Renal cortical epithelial cell (primary cell): ENCODE measurements at places on chromosomes 1 and 21. TPM values are rescaled to one million over a fixed set of nuclear protein-coding genes. Genes with fewer than 3 reads are reported as not detected.

- peak; percentile 98 for DNase-seq
Measured at GRCh38 chr1:211639475-211640300, 35.7 kb downstream of the NEK2 start.

DNA sequence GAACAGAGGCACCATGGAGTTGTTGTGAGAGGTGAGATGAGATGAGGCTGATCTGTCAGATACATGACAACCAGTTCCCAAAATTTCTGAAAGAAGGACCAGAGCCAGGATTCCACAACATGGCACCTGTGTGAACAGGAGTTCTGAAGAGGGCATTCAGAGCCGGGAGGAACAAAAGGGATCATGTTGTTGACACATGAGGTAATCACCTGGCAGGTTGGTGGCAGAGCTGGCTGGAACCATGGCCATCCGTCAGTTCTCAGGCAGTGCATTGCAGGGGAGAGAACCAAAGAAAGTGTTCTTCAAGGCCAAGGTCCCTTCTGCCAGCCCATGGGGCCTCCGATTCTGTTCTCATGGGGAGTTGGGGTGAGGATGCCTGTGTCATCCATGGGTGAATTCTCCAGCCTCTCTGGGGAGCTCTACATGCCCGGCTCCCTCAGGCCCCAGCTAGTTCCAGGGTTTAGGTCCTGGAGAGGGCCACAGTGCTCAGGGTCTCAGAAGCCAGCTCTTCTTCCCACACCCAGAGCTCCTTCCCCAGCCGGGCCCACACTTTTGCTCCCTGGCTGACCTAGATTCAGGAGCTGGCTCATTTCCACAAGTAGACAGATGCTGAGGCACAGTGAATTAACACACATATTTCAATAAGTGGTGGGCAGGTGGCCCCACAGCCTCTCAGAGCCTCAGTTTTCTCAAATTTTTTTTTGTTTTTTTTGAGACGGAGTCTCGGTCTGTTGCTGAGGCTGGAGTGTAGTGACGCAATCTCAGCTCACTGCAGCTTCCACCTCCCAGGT, 49.1 kb upstream of the CTPS1 start:
- no peak for DNase-seq

GRCh38 chr1:67110352-67110751, 24.4 kb downstream of the C1orf141 start:
- no peak for DNase-seq

DNA sequence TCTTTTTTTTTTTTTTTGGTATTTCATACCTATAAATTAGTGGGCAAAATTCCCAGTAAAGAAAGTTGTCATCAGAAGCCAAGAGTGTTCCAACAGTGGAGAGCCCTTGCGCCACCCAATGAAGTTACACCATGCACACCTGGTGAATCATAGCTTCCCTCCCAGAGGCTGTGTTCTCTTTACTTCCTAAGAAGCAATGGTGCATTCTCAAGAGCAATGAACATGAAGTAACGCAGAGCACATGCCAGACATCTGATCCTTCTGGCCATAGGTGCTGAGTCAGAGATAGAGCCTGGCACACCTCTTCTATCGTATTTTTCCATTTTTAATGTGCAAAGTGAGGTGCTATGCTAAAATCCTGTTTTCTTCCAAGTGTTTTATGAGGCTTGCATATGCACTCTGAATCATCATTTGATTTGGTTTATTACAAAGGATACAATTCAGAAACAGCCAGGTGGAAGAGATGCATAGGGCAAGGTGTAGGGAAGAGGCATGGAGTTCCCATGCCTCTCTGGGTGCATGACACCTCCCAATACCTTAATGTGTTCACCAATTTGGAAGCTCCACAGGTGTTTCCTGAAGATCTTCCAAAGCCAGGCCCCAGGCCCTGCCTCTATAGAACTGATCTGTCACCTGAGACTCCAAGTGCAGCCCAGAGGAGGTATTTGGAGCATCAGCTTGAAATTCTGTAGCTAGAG, 408.0 kb downstream of the SIPA1L2 start:
- peak; percentile 95 for DNase-seq

GRCh38 chr1:16093611-16094010, 20.2 kb upstream of the FAM131C start:
- DNase-seq, result no peak

FCGR3A gene
- not detected in 2 replicates for total RNA-seq
